ENCODE measurements at places on chromosomes 11 and 22. TPM values are rescaled to one million over a fixed set of nuclear protein-coding genes. Genes with fewer than 3 reads are reported as not detected.

NXPE2 gene
- not detected for total RNA-seq

GRCh38 chr11:100445231-100445735, 241.8 kb upstream of the ARHGAP42 start:
- no peak for DNase-seq

DNA sequence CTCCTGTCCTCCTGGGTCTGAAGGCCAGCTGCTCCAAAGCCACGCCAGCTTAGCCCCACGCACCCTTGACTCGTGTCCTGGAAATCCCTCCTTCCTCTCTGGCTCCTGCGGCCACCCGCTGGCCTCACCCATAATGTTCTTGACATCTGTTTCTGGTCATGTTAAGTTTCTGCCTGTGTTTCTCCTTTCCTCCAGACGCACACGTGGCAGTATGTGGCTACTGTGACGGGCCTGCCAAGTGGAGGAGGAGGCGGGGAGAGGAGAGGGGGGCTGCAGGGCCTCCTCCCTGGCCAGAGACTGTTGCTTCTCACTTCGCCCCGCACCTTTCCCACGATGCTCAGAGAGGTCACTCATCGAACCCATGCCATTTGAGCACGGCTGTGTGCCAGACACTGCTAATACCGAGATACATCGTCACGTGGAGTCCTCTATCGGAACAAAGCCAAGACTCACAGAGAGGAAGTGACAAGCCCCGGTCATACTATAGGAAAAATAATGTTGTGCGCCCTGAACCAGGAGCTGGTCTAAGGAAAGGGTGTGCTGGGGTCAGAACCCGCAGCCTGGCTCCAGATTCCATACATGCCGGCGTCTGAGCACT, 11.5 kb downstream of the C1QTNF6 start:
- DNase-seq, result no peak

DNA sequence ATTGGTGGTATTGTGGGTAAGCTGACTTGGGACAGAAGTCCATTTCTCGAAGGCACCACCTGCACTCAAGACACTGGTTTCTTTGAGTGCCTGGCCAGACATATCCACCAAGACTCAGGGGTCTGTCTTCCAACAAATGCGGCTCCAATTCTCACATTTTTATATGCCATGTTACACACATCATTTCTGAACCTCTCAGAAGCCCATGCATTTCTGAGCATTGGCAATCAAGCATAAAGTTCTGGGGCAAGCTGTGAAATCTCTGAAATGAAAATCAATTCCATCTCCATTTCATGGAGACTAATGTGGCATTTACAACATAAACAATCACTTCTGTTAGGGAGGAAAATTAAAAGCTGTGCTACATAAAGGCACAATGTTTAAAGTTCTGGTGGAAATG, 243.7 kb downstream of the KIRREL3 start:
- DNase-seq, result no peak

GRCh38 chr11:104105155-104105554, 58.8 kb downstream of the PDGFD start:
- no peak for DNase-seq

- no peak for DNase-seq
These were observed 12.9 kb downstream of the MPEG1 start for GRCh38 chr11:59199546-59200422.

GRCh38 chr11:63652671-63653070, 18.5 kb downstream of the ATL3 start:
- DNase-seq, result no peak

DNA sequence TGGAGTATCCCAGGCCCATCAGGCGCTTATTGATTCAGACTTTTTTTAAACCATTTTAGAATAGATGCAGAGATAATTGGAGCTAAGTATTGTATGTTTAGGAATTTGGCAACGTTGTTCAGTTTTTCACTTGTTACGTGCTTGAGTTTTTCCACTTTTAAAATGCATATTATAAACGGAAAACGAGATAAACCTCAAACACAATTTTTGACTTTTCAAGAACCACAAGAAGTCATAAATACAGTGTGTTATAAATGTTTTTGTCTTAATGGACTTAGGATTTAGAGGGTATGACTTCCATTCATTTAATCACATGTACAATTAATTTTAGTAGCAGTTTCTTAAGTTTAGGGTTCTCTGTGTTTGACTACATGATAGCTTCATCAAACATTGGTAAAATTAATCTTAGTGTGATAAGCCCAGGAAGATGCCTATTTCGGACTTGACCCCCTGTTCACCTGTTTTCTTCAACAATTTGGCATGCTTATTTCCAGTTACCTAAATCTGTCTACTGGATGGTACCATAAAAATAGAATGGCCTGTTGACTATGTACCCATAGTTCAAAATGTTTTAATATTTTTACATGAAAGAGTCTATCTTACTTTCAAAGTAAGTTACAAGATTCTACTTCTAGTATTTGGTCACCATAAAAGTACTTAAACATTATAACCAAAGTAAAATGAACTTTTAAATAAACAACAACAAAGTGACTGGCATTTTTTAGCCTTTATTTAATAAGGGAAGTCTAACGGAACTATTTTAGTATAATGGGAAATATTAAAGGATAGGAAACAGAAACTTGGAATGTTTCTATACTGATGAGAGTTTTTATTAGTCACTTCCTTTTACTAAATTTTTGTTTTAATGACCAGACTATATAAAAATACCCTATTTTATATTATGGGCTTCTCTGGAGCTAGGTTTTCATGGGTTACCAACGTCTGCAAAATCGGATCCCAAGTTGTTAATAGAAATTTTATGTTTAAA, 1.4 kb downstream of the ZC3H12C start:
- no peak for DNase-seq

- no peak for DNase-seq
These were observed 281.7 kb downstream of the ST3GAL4 start for GRCh38 chr11:126636911-126637794.

All from H9 (cell line).